ENCODE measurements at places on chromosomes 7 and 10.
A peak's percentile ranks its signal among the peaks of the same experiment; 100 is the strongest.

GRCh38 chr10:114487815-114488536 lies 83.7 kb upstream of the AFAP1L2 start:
- DNase-seq = no peak

GRCh38 chr7:130345136-130345535 lies 520 bp downstream of the CPA5 start:
- no peak for DNase-seq

GRCh38 chr10:112842832-112843360 lies 107.2 kb upstream of the TCF7L2 start:
- DNase-seq = peak; percentile 31

GRCh38 chr7:28536259-28536658 lies 123.9 kb downstream of the CREB5 start:
- DNase-seq = no peak

DNA sequence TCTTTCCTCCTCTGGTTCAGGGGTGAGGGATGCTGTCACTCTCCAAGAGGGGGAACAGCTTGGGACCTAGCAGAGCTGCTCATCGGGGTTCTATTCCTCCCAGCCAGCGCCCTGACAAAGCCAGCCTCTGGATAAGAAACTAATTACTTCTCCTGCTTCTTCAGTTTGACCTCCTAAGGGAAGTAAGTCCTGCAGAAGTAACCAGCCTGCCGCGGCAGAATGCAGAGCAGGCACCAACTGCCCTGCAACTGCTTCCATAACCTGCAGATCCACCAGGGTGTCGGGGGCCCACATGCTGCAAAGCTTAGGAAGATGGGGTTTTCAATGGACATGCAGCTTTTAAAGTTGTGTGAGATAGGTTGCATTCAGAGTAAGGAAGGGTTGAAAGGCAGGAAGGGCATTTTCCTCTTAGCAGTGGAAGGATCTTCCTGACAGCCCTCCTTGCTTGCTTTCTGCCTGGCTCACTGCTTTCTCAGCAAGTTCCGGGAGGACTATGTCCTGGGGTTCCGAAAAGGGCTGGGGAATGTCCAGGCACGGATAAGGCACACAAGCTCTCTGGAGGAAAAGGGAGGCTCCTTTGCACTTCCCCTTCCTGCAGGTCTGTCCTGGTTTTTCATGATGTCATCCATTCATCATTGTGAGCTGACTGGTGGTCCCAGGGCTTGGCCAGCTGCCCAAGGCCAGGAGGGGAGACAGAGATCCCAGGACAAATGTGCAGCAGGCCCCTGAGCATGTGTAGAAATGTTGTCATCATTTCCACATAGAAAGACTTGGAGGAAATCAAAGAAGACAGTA lies 24.3 kb upstream of the CALU start:
- no peak for DNase-seq

DNA sequence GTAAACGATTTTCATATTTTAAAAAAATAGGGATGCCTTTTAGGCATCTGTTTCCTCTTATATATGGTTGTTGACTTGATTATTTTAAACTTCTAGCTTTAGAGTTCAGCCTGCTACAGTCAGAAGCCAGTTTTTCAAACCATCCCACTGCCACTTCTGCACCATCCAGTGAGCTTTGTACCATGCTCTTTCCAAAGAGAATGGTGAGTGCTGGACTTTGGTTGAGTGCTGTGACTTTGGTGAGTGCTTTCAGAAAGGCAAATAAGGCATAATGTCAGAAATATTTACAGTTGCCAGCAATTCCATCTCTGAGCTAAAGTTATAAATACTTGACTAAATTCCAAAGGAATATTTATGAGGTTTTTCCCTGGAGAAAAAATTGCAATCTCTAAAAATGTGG lies 117.4 kb downstream of the IPMK start:
- no peak for DNase-seq

DNA sequence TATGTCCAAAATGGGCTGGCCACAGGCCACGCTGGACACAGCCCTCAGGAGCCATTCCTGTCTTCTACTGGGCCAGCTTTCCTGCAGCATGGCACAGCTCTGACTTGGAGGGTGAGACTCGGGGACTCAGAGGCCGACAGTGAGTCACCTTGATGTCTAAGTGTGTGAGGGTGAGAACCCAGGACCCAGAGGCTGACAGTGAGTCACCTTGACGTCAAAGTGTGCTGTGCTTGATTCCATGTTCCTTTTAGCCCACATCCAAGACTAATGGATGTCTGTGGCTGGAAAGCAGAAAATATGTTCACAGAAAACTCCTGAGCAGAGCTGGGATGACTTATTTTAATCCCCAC lies 6.0 kb upstream of the FAM170B start:
- DNase-seq = no peak

DNA sequence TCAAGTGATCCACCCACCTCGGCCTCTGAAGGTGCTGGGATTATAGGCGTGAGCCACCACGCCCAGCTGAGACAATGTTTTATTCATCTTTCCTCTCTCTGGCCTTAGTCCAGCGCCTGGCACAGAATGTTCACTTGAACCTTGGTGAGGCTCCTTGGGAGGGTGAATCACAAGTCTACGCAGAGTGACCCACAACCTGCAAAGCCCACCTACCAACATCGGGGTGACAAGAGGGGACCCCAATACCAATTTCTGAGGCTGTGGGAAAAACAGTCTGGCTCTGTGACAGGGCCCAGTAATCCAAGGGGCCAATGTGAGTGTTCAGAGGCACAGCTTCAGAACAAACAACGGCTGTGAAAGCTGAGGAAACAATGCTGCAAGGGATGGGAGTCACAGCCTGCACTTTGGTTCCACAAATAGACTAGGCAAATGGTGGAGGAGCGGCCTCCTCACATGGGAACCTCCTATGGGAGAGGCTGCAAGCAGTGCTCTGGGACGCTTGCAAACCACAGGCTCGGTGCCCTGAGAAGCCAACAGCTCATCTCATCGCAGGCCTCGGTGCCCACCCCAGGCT lies 5.6 kb upstream of the MALSU1 start:
- no peak for DNase-seq

DNA sequence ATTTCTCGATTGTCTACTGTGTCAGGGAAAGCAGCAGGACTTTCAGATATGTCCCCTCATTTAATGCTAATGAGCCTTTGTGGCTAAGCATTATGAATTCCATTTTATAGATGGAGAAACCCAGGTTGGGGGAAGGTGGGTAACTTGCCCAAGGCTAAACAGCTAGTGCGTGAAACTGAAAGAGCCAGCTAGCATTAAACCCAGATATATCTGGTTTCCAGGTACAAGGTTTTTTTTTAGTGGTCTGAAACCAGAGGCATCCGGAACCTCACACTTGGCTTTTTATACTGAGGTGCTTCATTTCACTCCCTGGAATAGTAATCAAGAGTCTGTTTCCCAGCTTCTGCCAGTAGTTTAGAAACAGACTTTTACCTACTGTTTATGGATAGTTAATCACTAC lies 694.8 kb downstream of the PHTF2 start:
- no peak for DNase-seq

- DNase-seq = peak; percentile 92
Measured at GRCh38 chr10:130136226-130137089, at the start of gene GLRX3. TSS of gene GLRX3 (plus strand) at chr10:130136391. CDS start at chr10:130136421, 30 bp downstream.

- DNase-seq = no peak
Measured at GRCh38 chr10:131419797-131420196, 108.3 kb upstream of the TCERG1L start.

- DNase-seq = no peak
Measured at GRCh38 chr10:33291053-33291592, 43.3 kb downstream of the NRP1 start.

DNA sequence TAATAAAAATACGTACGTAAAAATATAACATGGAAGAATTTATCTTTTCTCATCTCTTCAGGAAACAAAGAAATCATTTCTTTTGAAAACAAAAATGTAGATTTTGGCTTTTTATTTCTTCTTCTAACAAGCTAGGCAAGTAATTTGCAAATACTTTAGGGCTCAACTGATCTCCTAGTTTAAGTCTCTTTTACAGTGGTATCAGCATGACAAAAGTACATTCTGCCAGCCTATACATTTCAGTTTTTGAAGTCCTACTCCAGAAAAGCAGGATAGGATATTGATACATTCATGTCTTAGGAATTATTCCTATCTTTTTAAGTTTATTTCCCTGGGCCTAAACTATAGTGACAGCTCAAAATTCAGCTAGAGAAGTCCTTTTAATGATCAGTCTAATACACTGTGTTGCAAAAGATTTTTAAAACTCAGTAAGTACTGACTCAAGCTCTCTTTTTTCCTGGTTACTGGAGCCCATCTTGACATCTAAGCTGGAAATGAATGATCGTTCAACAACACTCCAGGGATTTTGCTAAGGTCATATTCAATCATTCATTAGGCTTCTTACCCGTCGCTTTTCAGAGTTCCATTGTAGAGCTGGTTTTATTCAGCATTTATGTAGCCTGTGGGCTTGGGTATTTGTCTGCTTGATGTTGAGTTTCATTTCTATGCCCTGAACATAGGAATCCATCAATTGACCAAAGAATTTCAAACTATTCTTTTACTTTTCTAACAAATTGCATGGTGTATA lies 12.2 kb upstream of the FAM53B start:
- no peak for DNase-seq

GRCh38 chr7:155003376-155004214 lies 671 bp upstream of the PAXIP1 start:
- peak; percentile 92 for DNase-seq

DNA sequence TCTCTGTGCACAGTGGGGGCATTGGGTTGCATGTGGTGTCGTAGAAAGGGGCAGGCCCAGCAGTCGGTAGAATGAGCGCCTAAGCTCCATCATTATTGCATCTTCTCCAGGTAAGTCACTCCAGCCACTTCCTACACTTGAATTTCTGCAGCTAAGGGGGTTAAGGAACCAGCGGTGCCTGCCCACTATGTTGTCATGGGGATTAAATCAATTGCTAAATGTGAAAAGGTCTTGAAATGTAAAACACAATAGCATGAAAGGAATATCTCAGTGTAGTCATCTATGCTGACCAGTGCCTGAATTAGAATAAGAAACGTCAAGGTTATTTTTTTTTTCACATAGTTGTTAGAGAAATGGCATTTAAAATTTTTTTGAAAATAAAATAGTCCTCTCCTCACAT lies 15.2 kb upstream of the CELF2 start:
- no peak for DNase-seq

- no peak for DNase-seq
Measured at GRCh38 chr7:68892236-68892635, 706.0 kb upstream of the AUTS2 start.

DNA sequence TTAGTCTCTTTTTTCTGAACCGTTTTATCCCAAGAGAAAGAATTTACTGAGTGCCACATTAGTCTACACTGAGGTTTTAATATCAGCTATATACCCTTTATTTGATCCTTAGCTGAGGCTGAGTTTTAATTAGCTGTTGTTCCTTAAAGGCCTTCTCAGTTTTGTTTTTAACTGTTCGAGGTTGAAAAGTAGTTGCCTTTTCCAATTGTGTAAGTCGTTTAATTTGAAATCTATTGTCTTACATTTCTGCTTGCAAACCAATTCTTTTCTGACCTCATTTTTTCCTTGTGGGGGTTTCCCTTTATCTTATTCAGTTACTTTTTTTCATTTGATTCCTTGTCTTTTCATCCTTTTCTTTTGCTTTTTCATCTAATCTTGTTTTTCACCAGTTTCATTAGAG lies 30.8 kb downstream of the UMAD1 start:
- DNase-seq = no peak

DNA sequence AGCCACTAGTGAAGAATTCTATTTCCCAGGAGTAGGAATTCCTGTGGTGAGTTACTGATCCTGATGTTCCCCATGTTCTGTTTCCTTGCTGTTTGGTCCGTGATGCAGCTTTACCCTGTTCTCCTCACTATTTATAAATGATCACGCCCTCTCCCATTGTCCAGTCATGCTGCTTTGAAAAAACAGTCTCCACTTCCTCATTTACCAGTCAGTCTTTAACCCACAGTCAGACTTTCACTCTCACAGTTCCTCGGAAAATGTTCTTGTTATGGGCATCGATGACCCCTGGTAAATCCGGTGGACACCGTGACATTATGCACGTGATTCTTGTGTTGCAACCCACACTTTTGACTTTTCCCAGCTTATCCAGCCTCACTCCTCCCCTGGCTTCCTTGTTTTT lies 14.4 kb downstream of the SCIN start:
- DNase-seq = no peak

GRCh38 chr7:5678295-5679047 lies 103.0 kb downstream of the RNF216 start:
- no peak for DNase-seq

DNA sequence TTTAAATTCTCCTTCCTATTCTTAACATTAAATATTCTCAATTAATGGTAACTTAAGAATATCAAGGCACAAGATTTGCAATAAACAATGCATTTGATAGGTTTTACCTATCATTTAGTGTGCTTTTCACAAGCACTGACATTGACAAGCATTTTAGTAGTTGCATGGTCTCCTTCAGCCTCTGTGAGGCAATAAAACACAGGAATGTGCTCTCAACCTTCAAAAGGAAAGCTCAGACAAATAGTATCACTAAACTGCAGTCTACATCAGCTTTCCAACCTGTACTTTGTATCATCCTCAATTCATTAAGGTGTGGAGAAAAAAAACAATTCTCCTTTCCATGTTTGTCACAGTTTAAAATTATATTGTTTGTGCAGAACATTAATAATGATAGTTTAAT lies 51.1 kb upstream of the TSPAN13 start:
- DNase-seq = no peak

Measured in GM12891 (cell line).